Central memory CD8-positive, alpha-beta T cell (primary cell): ENCODE measurements at places on chromosomes 13 and 19.
A peak's percentile ranks its signal among the peaks of the same experiment; 100 is the strongest.

DNA sequence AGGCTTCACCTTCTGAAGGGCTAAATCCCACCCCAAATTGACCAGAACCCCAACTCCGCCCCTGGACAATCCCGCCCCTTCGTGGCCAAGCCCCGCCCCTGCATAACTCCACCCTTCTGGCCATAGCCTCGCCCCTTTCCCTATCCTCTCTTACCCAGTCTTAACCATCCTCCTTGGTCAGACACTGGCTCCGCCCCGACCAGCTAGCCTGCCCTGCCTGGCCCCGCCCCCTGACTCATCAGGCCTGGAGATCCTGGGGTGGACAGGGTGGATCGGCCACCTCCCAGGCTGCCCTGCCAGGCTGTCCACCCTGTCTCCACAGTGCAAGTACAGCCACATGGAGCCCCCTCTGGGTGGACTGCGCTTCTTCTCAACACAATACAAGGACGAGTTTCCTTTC lies 8.0 kb upstream of the ZNF358 start:
- no peak overlapping the region for H3K27ac ChIP-seq
- H3K27me3 ChIP-seq = peaks cover 47% of the 10 kb centered on the region
- peaks cover 10% of the 10 kb centered on the region for H3K4me1 ChIP-seq
- peaks cover 4% of the 10 kb centered on the region for H3K36me3 ChIP-seq
- H3K4me3 ChIP-seq = no peak overlapping the region

DNA sequence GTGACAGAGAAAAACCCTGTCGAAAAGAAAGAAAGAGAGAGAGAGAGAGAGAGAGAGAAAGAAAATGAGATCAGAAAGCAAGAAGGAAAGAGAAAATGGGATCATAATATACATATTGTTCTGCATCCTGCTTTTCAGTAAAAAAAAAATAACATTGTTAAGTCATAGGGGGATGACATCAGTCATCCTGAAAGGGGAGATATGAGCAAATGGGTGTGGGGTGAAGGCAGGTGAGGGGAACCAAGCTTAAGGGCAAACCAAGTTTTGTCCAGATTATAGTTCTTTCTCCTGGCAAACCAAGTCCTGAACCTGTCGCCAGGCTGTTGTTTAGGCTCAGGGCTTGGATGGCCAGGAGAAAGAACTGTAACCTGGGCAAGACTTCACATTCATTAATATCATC lies 92.6 kb upstream of the TMTC4 start:
- H3K27ac ChIP-seq = no peak overlapping the region
- no peak for DNase-seq
- H3K4me1 ChIP-seq = no peaks in the 10 kb centered on the region
- H3K36me3 ChIP-seq = no peaks in the 10 kb centered on the region
- no peak overlapping the region for H3K4me3 ChIP-seq

GRCh38 chr13:65679240-65679639 lies 1550.9 kb downstream of the PCDH9 start:
- no peak overlapping the region for H3K4me3 ChIP-seq
- H3K27me3 ChIP-seq = no peaks in the 10 kb centered on the region
- no peak for DNase-seq

GRCh38 chr13:34502621-34503020 lies 439.4 kb upstream of the NBEA start:
- no peak overlapping the region for H3K4me3 ChIP-seq
- H3K4me1 ChIP-seq = no peaks in the 10 kb centered on the region
- H3K36me3 ChIP-seq = no peaks in the 10 kb centered on the region
- DNase-seq = no peak

DNA sequence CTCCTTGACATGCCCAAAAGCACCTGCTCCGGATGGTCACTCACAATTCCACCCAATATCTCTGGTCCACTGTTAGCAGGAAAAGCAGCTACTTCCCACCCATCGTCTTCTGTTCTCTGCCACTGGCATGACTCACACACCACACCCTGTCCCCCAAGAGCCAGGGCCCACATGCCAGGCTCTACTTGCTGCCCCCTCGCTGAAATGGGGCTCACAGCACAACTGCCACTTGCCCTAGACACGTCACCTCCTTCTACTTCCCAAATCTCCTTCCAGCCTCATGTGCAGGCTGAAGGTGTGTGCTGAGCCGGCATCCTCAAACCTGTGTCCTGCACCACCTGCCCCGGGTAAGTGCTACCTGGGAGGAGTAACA lies 65.0 kb downstream of the TBC1D4 start:
- peaks cover 17% of the 10 kb centered on the region for H3K27me3 ChIP-seq
- H3K27ac ChIP-seq = no peak overlapping the region
- H3K4me3 ChIP-seq = no peak overlapping the region
- no peaks in the 10 kb centered on the region for H3K36me3 ChIP-seq
- DNase-seq = no peak

DNA sequence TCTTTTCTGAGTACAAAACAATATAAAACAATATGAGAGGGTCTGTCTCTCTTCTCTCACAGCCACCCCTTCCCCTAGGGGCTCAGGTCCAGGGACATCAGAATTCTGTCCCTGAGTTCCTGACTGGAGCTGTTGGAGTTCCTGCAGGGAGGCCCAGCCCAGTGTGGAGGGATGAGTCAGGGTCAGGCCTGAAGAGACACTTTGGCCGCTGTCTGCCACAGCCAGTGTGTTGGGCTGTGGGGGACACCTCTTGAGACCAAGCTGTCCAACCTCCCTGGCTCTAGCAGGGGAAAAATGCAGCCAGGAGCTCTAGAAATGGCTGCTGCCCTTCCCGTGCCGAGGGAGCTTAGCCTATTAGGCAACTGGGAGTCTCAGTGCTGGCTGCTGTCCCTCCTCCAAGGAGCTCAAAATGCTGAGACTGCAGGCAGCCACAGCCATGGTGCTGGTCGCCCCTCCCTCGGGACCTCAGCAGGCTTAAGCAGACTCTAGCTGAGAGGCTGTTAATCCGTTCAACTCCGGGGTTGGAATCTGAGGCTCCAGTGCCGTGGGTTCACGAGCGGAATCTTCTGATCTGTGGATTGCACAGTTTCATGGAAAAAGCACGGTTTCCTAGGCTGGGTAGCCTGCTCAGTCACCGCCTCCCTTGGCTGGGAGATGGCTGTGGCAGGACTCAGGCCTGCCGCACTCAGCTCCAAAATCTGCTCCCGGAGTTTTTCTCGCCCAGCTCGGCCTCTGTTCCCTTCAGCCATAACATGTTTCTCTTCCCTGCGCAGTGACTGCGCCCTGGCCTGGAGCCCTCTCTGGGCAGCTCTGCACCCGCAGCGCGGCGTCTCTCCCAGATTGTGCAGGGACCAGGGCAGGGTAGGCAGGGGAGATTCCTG lies 3.8 kb upstream of the ZNF626 start:
- H3K27me3 ChIP-seq = no peaks in the 10 kb centered on the region
- no peak overlapping the region for H3K27ac ChIP-seq
- DNase-seq = no peak
- no peak overlapping the region for H3K4me3 ChIP-seq
- peaks cover 5% of the 10 kb centered on the region for H3K4me1 ChIP-seq

- H3K36me3 ChIP-seq = no peaks in the 10 kb centered on the region
- no peaks in the 10 kb centered on the region for H3K4me1 ChIP-seq
- H3K27me3 ChIP-seq = no peaks in the 10 kb centered on the region
- no peak for DNase-seq
Observed at GRCh38 chr13:54078271-54078870, 1049.8 kb downstream of the OLFM4 start.

DNA sequence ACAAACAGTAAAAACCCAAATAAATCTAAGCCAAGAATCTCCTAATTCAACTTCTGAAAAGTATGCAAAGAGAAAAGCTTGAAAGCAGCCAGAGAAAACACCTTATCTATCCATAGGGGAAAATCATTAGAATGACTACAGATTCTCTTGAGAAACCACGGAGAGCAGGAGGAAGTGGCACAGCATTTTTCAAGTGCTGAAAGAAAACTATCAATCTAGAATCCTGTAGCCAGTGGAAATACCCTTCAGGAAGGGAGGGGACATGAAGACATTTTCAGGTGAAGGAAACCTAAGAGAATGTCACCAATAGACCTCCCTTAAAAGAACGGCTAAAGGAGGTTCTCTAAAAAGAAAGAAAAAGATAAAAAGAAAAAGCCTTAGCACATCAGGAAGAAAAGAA lies 66.2 kb upstream of the XPO4 start:
- no peak for DNase-seq
- H3K4me3 ChIP-seq = no peak overlapping the region
- no peaks in the 10 kb centered on the region for H3K4me1 ChIP-seq
- no peaks in the 10 kb centered on the region for H3K36me3 ChIP-seq
- H3K27ac ChIP-seq = no peak overlapping the region

- H3K4me3 ChIP-seq = no peak overlapping the region
- no peaks in the 10 kb centered on the region for H3K27me3 ChIP-seq
- no peaks in the 10 kb centered on the region for H3K36me3 ChIP-seq
- H3K4me1 ChIP-seq = no peaks in the 10 kb centered on the region
Observed at GRCh38 chr13:94205896-94206295, 273.6 kb downstream of the DCT start.

DNA sequence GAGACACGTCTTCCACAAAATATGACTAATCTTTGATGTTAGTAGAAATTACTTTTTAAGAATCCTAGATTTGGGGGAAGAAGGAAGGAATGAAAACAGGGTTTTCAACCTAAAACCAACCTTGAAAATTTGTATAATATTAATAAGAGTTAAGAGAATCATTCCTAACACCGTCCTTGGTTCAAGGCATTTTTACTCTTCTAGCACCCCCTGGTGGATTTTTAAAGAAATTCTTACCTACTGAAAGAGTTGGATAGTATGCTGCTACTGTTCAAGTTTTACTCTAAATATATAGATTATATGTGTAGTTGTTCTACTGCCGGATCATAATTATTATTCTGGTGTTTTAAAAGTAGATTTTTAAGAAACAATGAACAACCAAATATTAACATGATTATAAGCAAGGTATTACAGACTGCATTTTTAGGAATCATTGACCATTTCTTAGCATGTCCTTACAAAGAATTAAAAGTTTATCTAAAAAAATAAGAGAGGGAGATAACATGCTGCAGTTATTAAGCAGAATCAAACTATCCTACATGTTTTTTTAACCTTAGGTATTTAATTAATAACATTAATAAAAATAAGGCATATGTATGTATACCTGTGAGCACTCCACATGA lies 7.4 kb upstream of the SLITRK6 start:
- H3K4me1 ChIP-seq = no peaks in the 10 kb centered on the region
- no peaks in the 10 kb centered on the region for H3K27me3 ChIP-seq
- no peak overlapping the region for H3K4me3 ChIP-seq
- H3K27ac ChIP-seq = no peak overlapping the region
- no peaks in the 10 kb centered on the region for H3K36me3 ChIP-seq
- no peak for DNase-seq

DNA sequence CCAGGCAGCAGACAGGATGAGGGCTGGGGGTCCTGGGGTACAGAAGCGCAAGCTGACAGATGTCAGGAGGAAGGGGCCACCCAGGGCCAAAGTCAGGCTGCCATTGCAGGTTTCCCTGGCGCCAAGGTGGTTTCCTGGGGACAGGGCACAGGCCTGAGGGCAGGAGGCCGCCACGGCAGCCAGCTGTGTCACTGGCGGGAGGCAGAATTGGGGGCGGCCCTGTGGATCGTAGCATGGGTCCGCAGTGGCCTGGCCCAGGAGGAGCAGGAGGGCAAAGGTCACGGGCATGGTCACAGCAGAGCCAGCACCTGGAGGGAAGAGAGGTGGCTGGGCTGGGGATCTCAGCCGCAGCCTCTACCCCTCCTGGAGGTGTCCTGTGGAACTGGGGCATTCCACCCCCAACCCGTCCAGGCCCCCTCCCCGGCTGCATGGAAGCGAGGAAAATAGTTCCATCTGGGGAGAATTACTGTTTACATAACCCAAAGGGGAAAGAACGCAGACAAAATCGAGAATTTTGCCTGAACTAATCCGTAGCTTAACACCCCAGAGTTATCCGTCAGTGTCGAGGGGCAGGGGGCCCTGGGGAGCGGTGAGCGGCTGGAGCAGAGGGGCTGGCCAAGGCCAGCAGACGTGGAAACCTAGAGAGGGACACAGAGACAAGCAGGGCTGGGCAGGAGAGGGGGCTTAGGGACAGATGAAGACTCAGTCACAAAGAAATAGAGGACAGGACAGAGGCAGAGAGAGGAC lies 1.9 kb downstream of the NTN5 start:
- H3K36me3 ChIP-seq = peaks cover 6% of the 10 kb centered on the region
- peaks cover 8% of the 10 kb centered on the region for H3K4me1 ChIP-seq
- H3K27me3 ChIP-seq = no peaks in the 10 kb centered on the region

- peaks cover 51% of the 10 kb centered on the region for H3K4me1 ChIP-seq
- DNase-seq = no peak
- H3K27me3 ChIP-seq = no peaks in the 10 kb centered on the region
- peak overlapping the region; percentile 19 for H3K4me3 ChIP-seq
- H3K27ac ChIP-seq = peak overlapping the region; percentile 57
Observed at GRCh38 chr13:73933795-73934194, 200.4 kb downstream of the KLF12 start.

GRCh38 chr13:41858780-41859179 lies 102.1 kb downstream of the VWA8 start:
- no peak overlapping the region for H3K4me3 ChIP-seq
- no peak for DNase-seq
- H3K36me3 ChIP-seq = peaks cover 15% of the 10 kb centered on the region
- H3K4me1 ChIP-seq = peaks cover 10% of the 10 kb centered on the region
- no peak overlapping the region for H3K27ac ChIP-seq

DNA sequence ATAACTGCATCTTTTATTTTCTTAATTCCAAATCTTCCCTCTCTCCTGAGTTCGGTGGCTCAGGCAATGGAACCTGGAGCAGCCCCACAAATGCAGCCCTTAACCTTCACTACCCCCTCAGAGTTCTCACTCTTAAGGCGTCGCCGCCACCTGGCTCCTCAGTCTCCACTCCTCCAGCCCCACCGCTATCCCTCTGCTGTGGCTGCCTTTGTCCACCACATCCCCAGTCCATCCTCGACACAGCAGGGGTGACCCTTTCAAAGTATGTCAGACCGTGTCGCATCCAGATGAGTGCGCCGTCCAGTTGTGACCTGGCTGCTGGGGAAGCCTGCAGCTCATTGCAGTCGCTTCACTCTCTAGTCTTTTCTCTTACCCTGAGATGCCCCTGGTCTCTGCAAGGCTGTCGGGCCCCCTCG lies 1.0 kb downstream of the SPPL2B start:
- H3K36me3 ChIP-seq = peaks cover 31% of the 10 kb centered on the region
- H3K4me3 ChIP-seq = peak overlapping the region; percentile 96
- no peak for DNase-seq

GRCh38 chr13:80881495-80881894 lies 540.6 kb upstream of the SPRY2 start:
- no peak overlapping the region for H3K4me3 ChIP-seq
- H3K4me1 ChIP-seq = no peaks in the 10 kb centered on the region
- DNase-seq = no peak

- no peak overlapping the region for H3K27ac ChIP-seq
- no peak overlapping the region for H3K4me3 ChIP-seq
- H3K36me3 ChIP-seq = no peaks in the 10 kb centered on the region
- H3K4me1 ChIP-seq = no peaks in the 10 kb centered on the region
- peaks cover 32% of the 10 kb centered on the region for H3K27me3 ChIP-seq
Observed at GRCh38 chr13:44848920-44849676, 140.2 kb downstream of the NUFIP1 start.
